ENCODE measurements at places on chromosomes 7 and 10. TPM values are rescaled to one million over a fixed set of nuclear protein-coding genes. Genes with fewer than 3 reads are reported as not detected.

DNA sequence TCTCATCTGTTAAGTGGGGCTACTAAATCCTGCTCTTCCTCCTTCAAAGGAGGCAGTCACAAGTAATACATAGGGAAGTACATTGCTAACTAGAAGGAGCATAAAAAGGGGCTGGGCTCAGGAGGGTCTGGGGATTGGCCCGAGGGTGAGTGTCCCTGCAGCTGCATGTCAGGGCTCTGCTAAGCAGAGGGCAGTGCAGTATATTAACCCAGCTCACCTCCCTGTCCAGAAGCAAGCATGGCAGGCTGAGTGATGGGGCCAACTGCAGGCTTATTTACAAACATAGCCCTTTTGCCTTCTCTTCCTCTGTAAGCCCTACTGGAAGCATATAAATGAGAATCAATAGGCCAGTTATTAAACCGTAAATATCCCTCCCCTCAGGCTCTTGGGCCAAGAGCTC lies 143.2 kb upstream of the PCBD1 start:
- DNase-seq: no peak

DNA sequence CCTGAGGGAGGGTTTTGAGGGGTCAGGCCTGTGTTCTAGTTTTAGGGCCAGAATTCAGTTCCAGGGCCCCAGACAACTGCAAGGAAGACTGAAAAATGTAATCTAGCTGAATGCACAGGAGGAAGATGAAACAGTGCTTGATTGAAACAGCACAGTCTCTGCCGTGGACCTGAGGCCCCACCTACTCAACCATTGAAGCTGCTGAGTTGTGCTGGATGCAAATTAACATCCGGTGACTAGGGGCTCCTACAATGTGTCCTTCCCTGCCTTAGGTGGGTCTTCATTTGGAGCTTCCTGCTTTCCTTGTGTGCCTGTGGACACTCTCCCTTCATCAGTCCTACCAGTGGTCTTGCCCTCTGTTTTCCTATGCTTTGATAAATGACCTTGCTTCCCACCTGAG lies 5.7 kb downstream of the GLRX3 start:
- DNase-seq: no peak

GRCh38 chr10:127694580-127695193 lies 42.3 kb upstream of the FOXI2 start:
- DNase-seq: peak; percentile 53

DNA sequence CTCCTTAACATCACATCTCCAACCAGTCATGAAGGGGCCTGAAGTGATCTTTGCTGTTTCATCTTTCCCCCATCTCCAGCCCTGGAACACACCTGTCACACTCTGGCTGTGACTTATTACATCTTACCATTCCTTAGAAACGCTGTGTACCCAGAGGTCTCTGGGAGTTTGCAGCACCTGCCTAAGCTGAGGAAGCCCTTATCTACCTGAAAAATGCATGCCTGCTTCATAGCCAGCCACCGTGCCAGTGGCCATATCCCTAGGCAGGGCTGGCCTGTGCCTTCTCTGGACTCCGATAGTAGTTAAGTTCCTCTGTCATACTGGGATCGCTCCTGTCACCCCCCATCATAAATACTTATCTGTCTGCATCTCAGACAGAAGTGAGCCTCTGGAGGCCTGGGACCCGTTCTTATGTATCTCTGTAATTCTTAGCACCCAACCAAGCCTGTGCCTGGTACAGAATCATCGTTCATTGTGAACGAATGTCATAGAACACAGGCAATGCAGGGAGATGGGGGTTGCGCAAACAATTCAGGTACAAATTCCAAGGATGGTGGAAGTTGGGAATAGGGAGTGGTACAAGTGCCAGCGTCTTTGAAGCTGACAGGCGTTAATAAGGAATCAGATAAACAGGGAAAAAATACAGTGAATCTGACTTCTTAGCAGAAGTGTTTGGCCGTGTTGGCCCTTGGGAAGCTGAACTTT lies 254.6 kb downstream of the CAMK1D start:
- no peak for DNase-seq

- peak; percentile 23 for DNase-seq
These were observed 604.1 kb downstream of the GALNT17 start for GRCh38 chr7:71735961-71736556.

DNA sequence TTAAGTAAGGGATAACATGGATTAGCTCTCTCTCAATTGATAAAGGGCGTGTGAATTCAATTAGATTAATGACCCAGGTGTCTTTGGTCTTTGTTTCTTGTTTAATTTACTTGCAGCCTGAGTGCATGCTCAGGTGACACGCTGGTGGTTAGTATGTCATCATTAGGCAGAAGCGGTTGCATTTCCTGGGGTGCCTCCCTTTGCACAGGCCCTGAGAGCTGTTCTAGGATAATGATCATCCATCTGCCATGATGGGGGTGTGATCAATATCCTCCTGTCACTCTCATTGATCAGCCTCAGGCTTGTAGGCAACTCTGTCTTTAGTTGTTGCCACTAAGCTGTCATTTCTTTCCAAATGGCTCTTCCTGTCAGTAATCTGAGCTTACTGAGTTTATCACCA lies 99.6 kb upstream of the NPS start:
- DNase-seq: no peak

APBB1IP gene
- not detected for total RNA-seq

ATG9B gene
- not detected for total RNA-seq

LIPJ gene
- not detected for total RNA-seq

Data from MG63 (cell line).